ENCODE measurements at places on chromosomes 3 and 15.

- DNase-seq = no peak
Measured at GRCh38 chr3:24154013-24154695, 209.1 kb downstream of the NR1D2 start.

DNA sequence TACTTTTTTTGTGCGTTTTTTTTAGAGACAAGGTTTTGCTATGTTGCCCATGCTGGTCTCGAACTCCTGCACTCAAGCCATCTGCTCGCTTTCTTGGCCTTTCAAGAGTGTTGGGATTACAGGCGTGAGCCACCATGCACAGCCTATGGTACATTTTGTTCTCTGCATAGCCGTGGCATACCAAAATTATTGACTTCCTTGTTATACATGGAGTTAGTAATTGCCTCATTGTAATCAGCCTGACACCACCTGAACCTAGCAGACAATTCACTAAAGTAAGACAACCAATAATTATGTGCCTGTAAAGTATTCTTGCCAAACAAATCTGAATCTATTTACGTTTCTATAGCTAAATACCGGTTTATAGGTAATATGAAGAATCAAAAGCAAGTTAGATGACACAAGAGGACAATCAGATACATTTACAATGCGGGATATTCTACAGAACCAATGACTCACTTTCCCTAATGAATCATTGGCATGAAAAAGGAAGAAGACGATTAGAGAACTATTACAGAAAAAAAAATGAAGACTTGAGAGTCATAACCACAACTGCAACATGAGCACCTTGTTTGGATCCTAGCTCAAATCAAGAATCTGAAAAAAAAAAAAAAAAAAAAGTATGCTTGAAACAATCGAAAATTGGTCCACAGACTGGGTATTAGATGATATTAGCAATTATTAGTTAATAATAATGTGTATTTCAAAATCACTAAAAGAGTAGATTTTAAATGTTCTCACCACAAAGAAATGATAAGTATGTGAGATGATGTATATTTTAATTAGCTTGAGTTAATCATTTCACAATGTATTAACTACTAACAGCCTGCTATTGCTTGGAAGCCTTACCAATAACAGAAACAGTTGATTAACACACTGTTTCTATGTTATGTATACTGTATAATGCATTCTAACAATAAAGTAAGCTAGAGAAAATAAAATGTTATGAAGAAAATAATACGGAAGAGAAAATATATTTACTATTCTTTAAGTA lies 7.1 kb downstream of the GUCA1C start:
- DNase-seq = no peak

GRCh38 chr3:127172781-127173515 lies 20.0 kb upstream of the PRR23E start:
- DNase-seq = no peak

GRCh38 chr3:27431116-27431515 lies 53.1 kb downstream of the SLC4A7 start:
- no peak for DNase-seq

DNA sequence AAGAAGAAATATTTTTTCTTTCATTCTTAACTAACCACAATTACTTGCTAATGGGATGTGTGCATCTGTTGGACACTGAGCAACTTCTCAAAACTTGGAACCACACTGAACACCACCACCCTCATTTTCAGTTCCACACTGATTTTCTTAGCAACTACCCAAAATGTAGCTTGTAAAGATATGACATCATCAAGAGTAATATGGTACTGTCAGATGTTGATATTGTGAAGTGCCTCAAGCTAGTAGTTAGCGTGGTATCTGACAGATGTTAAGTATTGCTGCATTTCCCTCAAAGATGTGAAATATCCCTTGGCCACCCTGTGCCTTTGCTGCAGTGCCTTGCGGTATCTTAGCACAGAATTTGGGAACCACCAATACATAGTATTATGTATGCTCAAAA lies 9.3 kb downstream of the RFTN1 start:
- DNase-seq = no peak

GRCh38 chr15:60704129-60704528 lies 225.2 kb upstream of the ICE2 start:
- no peak for DNase-seq

GRCh38 chr3:156576651-156577348 lies 21.9 kb upstream of the SSR3 start:
- DNase-seq = no peak

DNA sequence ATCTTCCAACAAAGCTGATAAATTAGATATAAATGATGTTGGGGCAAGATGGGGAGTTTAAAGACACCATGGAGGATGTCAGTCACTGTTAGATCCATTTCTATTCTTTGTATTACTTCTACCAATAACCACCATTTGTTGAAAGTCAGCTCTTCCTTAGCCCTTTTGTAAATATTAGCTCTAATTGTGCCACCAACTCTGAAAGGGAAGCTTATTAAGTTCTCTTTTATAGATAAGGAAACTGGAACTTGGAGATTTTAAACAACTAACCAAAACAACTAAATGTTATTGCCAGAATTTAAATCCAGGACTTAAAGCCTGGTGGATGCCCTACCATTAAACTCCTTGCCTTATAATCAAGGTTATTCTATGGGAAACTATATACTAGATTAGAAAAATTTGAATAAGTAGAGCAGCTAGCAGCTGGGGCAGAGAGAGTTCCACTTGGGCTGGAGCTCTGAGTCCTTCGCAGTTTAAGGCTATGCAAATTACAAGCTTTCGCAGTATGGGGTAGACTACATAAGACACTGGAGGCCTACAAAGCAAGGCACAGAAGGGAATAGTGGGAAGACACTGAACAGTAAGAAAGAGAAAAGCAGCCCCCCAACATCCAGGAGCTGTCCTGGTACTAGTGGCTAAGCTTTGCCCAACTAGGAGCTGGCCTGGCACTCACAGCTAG lies 52.6 kb downstream of the TM4SF18 start:
- no peak for DNase-seq

DNA sequence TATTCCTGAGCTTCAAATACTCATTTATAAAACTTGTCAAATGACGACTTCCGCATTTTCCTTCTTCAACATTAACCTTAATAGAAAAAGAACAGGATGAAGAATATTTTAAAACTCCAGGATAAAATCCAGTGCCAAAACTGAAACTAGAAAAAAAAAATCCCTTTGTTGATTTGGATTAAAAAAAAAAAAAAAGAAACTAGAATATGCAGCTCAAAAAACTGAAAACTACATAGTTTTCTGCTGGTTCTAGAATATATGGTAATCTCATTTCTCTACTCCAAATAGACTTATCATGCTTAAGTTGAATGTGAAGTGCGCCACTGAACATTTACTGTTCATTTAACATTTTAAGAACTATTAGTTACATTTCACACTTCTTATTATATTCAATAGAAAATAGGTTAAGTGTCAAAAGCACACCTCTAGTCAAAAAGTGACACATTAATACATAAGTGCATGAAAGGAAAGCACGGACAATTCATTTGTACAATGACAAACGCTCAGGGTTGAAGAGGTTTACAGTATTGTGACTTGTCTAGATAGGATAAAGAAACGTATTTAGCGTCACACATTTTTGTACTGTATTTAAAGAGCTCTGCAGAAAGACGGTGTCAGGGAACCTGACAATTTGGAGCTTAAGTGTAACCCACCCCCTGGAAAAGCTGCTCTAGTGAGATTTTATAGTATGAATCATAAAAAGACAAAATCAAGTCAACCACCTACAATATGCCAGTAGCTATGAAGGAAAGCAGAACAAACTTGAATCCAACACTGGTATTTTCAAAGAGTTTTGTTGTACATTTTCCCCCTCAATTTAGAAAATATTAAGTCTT lies 5.8 kb downstream of the TRA2B start:
- no peak for DNase-seq

- no peak for DNase-seq
Measured at GRCh38 chr3:140440446-140440845, 237.4 kb upstream of the TRIM42 start.

DNA sequence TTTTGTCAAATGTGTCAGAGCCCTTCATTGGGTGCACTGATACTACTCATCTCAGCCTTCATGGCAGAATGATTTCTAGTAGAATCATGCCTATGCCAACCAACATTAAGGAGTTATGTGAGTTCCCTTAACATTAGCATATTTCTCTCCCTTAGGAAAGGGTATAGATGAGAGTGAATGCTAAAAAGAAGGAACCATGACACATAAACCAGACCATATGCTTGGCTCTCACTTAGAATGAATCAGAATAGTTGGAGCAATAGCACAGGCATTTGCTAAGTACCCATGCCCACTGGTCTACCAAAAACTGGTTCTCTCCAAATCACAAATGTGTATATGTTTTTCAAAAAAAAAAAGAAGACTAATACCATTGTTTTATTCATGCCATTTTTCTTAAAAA lies 51.1 kb downstream of the STRIT1 start:
- no peak for DNase-seq

DNA sequence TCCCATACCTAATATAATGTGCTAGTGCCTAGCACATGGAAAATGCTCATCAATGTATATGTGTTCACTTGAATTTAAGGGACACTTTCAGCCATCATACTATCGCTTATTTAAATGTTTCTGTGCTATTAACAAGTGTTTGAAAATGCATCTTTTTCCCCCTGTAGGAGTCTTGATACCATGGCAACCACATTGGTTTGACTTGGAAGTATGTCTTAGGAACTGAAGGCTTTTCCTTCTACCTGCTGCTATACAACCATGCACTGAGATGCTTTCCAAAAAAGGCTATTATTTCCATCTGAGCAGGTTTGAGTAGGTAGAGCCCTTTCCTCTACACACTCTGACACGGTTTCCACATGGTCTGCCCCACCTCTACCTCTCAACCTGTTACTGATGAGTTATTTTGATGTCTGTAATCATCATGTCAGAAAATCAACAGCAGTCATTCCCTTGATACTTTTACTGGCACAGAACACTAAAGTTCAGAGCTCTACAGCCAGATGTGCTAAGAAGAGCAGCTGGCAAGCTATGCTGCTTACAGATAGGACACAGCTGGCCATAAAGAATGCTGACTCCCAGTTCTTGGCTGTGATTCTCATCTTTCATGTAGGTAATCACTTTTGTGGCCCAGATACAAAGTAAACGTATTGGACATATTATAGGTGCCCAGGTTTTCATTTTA lies 59.3 kb downstream of the RYR3 start:
- no peak for DNase-seq

DNA sequence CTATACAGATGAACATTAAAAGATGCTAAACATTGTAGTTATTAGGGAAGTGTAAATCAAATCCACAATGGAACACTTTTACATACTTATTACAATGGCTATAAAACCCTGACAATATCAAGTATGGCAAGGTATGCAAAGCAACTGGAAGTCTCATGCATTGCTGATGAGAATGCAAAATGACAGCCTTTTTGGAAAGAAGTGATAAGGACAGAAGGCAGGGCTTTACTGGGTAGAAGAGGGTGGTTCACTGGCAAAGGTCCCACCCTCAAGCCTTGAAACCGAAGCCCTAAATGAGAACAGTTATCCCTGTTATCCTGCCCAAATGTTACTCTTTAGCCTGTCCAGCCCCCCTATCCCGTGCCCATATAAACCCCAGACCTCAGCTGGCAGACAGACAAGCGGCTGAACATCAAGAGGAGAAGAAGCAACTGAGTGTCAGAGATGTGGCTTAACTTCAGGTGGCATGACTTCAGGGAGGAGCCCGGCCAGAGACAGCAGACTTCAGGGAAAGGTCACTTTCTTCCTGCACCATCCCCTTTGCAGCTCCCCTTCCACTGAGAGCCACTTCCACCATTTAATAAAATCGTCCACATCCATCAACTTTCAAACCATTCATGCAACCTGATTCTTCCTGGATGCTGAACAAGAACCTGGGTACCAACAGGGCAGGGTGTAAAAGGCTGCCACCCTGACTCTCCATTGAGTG lies 732 bp upstream of the GCSAM start:
- no peak for DNase-seq

DNA sequence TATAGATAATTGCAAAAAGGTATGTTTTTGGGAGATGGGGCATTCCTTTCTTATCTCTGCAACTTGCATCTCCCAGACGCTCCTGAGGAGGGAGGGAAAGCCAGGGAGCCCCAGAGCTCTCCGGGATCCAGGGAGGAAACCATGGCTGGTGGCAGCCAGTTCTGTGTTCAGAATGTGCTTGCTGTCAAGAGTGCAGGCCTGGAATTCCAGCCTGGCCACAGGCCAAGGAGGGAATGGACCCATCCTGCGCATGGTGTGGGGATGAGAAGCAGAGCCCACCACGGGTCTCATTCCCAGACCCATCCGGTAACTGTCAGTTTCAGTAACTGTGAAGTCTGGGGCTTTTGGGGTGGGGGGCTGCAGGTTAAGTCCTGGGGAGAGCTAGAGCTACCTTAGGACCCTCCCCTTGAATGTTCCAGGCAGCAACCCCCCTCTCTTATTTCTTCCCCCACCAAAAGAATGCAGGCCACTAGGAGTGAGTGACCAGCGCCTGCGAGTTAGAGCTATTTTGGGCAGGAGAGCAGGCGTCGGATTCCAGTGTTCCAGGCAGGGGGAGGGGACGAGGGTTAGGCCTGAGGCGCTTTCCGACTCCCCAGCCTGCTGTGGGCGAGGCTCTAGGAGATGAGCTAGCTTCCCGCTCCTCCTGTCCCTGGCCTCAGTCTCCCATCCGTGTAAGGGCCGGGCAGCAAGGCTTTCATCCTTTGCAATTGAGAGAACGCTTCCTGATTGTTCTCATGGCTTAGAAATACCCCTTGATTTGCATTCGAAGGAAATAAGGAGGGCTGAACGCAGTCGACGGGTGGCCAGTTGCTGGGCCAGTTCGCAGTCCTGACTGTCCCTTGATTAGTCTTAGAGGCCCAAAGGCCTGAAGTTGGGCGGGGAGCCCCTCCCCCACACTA lies 781 bp upstream of the DAG1 start:
- no peak for DNase-seq

- DNase-seq = no peak
Measured at GRCh38 chr3:18405141-18405540, 20.0 kb downstream of the SATB1 start.

GRCh38 chr3:128933213-128933921 lies 53.9 kb downstream of the ACAD9 start:
- DNase-seq = no peak

GRCh38 chr15:58762285-58762684 lies 8.8 kb upstream of the MINDY2 start:
- no peak for DNase-seq

- DNase-seq = no peak
Measured at GRCh38 chr3:143536817-143537535, 311.3 kb downstream of the SLC9A9 start.

GRCh38 chr3:37853691-37854413 lies 7.8 kb upstream of the CTDSPL start:
- no peak for DNase-seq

- no peak for DNase-seq
Measured at GRCh38 chr3:33716227-33716626, 1.8 kb downstream of the CLASP2 start.

GRCh38 chr3:95134693-95135413 lies 1072.0 kb downstream of the NSUN3 start:
- DNase-seq = no peak

DNA sequence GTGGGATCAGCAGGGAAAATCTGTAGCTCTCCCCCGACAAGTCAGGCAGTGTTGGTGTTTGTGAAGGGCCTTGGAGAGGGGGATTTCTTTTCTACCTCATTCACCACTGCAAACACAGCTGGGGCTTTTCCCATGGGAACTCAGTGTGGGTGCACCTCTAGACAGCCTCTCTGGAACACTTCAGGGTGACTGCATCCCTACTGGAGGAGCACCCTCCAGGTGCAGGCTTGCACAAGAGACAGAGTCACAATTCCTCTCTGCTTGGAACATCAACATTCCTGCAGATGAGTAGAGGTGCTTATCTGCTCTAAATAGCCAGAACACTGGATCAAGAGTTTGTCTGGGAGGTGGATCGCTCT lies 72.7 kb upstream of the AKAP13 start:
- DNase-seq = no peak

All from DND-41 (cell line).